ENCODE measurements at places on chromosomes 16 and 17. TPM values are rescaled to one million over a fixed set of nuclear protein-coding genes. Genes with fewer than 3 reads are reported as not detected.

DNA sequence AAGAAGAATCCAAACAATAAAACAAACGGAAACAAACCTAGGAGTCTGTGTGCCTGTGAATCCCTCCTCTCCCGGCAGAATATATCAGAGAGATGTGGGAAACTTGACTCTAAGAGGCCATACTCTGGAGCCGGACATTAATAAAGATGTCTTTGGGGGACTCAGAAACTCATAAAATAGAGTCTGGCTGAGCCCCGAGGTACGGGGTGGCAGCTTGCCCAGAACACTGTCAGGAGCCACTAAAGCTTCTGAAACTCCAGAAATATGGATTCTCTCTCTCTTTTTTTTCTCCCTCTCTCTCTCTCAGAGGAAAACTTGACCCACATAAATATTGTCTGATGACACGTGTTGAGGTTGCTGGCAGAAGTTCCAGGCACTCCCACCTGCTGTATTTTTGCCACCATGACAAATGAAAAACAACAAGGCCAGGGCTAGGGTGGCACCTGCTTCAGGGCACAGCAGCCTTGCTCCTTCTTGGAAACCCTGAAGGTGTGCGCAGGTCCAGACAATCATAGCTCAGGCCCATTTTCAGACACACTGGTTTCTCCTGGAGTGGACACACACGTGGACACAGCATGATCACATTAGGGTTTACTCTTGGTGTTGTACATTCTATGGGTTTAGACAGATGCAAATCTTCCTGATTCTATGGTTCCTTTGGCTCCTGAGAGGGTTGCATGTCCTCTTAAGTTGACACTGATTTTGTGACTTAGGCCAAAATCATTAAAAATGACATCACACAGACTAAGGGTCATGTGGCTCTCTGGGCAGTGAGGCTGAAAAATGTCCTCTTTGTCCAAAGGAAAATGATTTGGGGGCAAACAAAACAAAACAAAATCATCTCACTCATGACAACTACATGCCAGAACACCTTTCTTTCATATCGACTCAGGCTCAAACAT, 282.6 kb upstream of the IRX3 start:
- DNase-seq: no peak

- DNase-seq: no peak
These were observed 30.0 kb downstream of the CRAMP1 start for GRCh38 chr16:1642148-1642547.

GRCh38 chr17:44324092-44324570, 492 bp downstream of the SLC25A39 start:
- DNase-seq: no peak

- DNase-seq: no peak
These were observed 444.7 kb downstream of the HS3ST3B1 start for GRCh38 chr17:14745541-14745940.

GRCh38 chr16:68229431-68230175, 6.3 kb downstream of the ESRP2 start:
- no peak for DNase-seq

DNA sequence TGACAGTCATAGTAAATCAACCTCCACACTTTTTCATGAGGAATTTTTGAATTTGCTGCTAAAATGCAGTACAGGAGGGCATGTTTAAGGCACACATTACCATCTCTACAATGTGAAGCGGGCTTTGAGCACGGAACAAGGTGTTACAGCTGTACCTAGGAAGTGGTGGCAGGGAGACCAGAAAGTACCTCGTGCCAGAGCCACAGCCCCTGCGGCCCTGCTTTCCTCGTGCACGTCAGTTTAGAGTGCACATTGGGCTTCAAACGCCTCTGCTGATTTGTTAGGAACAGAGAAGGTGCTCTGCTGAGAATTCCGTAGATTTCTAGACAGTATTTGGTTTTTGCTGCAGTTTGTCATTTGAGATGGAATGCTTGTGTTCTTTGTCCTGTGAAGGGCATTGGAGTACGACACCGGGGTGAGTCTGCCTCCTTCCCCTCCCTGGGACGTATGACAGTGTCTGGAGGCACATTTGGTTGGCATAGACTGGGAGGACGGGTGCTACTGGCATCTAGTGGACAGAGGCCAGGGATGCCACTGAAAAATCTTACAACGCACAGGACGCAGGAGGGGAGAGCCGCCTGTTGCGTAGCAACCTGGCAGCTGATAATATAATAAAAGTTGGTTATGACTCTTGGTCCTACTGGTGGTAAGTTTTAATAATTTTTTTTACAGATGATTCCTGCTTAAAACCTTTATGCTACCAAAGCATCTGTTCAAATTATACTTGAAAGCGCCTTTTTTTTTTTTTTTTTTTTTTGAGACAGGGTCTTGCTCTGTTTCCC, 9.1 kb downstream of the FOXK2 start:
- peak; percentile 79 for DNase-seq

DNA sequence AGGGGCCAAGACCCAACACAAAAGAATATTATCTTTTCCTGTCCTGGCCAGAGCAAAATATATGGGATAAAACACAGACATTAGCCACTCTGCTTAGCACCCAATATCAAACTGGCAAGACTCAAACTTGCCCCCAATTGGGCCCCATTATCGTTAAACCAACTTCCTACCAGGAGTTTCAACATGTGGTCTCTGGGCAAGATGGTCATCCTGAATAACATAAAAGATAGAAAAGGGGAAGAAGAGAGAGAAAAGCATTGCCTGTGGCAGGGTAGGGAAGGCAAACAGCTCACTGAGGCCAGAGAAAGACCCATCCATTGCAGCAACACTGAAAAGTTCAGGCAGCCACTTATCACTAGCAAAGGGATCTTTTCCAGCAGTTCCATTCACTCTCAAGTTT, 502.1 kb downstream of the KIF2B start:
- DNase-seq: no peak

DNA sequence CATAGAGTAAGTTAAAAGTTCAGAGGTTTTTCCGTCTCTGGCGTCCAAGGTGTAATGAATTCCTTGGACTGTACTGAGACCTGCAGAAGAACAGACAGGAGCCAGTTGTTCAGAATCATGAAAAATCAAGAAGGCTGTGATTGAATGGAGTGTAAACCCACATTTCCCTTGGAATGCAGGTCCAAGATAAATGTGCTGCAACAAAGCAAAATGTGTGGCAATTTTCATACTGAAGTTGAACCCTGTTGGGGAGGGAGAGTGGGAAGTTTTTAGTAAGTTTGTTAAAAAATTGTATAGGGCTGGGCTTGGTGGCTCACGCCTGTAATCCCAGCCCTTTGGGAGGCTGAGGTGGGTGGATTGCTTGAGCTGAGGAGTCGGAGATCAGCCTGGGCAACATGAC, 21.4 kb downstream of the GGNBP2 start:
- no peak for DNase-seq

Gene TOP2A
- 2.6 TPM for total RNA-seq

Gene CHD9NB
- 0.80 TPM for total RNA-seq

Gene KRT33B
- total RNA-seq: not detected

Gene ABCA6
- 39.7 TPM for total RNA-seq

Measured in right cardiac atrium (tissue), 5 donors.